GM23248 (cell line): ENCODE measurements at places on chromosomes 5 and 9. TPM values are rescaled to one million over a fixed set of nuclear protein-coding genes. Genes with fewer than 3 reads are reported as not detected.

Gene C5orf52
- polyA plus RNA-seq: not detected in 2 replicates

Gene PCDHB7
- polyA plus RNA-seq: 0.51 and 0.52 TPM in 2 replicates

Gene IGFBPL1
- 0.34 and 0.35 TPM in 2 replicates for polyA plus RNA-seq

Gene ANKRD31
- polyA plus RNA-seq: 0.06 TPM in 1 of 2 replicates, not detected in the other

- peak; percentile 13 for DNase-seq
Measured at GRCh38 chr5:145157841-145158240, 677.3 kb downstream of the PRELID2 start.

GRCh38 chr5:158911693-158912363, 187.9 kb downstream of the EBF1 start:
- DNase-seq: peak; percentile 44

- DNase-seq: no peak
Measured at GRCh38 chr9:133709015-133709611, 29.0 kb downstream of the SARDH start.

GRCh38 chr5:159309689-159310433, 20.4 kb downstream of the IL12B start:
- no peak for DNase-seq

DNA sequence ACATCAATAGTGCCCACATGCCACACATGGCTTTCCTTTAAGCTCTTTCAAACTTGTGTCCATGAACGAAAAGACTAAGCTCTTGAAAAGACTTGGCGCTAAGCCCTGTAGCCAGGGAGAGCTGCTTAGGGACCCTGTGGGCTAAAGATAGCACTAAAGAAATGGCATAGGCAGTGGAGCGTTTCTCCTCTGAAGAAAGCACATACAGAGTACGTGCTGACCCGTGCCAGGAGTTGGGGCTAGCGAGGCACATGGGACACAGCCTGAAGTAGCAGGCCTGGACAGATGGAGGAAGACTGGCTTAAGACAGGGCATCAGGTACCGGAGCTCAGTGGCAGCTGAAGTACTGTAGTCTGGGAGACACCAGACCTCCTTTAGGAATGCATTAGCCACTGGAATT, 39.7 kb downstream of the ADGRV1 start:
- DNase-seq: no peak

GRCh38 chr9:14320271-14321181, 6.6 kb upstream of the NFIB start:
- peak; percentile 83 for DNase-seq

GRCh38 chr5:170536525-170536924, 32.7 kb downstream of the KCNIP1 start:
- DNase-seq: no peak

- DNase-seq: peak; percentile 71
Measured at GRCh38 chr9:129176701-129177442, 1.2 kb downstream of the IER5L start.

GRCh38 chr5:177994063-177994462, 2.0 kb downstream of the PROP1 start:
- no peak for DNase-seq

DNA sequence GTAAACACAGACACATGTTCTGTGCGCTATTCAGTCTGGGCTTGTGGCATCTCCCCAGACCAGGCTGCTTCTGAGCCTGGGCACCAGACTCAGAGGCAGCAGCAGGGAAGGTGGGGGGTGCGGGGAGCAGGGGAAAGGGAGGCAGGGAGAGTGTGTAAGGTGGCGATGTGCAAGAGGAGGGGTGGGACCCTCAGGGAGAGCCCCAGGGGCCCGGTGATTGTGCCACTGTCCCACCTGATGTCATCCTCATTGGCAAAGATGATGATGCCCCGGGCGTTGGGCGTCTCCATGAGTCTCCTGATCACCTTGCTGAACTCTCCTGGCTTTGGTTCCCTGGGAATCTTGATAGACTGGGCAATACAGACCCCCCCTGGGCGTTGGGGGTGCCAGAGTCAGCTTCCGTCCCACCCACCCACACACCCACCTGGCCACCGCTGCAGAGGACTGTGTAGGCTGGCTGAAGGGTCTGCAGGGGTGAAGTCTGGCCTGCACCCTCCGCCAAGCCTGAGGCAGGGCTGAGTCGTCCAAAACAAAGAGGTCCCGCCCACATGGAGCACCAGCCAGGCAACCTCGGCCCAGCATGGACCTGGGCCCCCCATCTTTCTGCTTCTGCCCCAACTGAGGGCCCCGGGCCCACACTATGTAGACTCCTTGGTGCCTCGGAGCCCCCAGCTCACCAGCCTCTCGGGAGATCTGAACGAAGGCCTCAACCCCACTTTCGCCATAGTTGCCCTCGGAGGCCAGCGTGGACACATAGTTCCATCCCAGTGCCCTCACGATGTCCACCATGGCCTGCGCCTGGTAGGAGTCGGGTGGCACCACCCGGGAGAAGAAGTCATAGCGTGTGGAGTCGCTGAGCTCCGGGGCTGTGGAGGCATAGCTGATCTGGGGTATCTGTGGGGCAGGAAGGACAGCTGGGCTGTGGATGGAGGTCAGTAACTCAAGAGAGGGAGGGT, 3.7 kb downstream of the GRM6 start:
- no peak for DNase-seq

GRCh38 chr5:65760504-65761275, 38.7 kb downstream of the NLN start:
- DNase-seq: peak; percentile 74
